Tongue (tissue), 3 donors: ENCODE measurements at places on chromosomes 12 and 14.

GRCh38 chr14:33016613-33017012 is 77.9 kb downstream of the NPAS3 start:
- DNase-seq: no peak

- DNase-seq: peak; percentile 48
Observed at GRCh38 chr12:67517181-67517887, 131.2 kb upstream of the DYRK2 start.

DNA sequence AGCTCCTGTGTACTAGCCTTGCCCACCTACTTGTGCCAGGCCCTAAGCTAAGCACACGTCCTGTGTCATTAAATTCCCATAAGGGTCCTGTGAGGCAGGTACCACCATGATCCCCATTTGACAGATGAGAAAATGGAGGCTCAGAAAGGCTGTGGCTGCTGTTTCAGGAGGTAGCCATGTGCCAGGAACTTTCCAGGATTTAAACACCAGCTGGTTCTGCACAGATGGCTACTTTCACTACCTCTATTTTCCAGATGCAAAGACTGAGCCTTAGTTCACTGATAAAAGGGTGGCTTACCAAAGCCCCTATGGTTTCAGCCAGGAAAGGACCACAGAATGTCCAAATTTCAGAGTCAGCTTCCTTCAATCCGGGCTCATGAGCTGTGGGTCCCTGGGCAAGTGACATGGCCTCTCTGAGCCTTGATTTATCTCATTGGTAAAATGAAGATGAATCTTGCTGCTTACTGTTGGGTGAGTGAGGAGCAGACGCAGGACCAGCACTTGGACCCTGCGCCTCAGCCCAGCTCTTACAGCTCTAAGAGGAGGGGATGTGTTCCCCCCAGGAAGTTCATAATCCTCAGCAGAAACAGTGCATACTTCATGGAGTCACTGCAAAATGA is 23.5 kb downstream of the CMKLR1 start:
- no peak for DNase-seq

DNA sequence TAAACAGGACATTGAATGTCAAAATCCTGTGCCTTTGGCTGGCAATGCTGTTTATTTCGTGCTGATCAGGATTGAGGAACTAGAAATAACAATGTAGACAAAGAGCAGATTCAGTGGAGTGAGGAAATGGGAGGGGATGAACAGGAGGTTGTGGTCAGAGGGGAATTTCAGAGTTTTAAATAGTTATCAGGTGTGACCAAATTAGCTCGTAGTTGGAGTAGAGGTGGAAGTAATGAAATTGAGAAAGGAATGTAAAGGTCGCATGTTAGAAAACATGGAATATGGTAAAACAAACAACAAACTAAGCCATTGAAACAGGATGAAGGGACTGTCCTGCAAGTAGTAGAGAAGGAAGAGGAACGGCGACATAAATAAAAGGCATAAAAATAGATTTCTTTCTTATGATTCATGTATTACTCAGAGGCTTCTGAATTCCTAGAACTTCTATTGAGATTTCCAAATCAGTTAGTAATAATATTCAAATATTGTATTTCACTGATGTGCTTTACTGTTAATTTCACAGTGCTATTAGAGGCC is 9.5 kb upstream of the SAV1 start:
- DNase-seq: no peak

DNA sequence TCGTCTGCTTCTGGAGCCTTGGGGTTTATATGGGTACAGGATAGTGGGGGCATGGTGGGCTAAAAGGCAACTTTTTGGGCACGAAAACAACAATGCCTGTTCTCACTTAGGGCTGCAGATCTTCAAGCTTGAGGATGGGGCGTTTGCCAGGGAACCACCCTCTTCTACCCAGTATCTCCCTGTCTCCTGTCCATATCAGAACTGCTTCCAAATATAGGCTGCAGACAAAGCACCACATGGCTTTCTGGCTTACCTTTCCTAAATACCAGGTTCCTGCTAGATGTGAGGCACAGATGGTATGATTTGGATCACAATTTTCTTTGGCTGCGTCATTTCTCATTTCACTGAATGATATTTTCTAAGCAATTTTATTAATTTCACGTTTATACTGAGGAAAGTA is 70.4 kb downstream of the CMAS start:
- DNase-seq: no peak

GRCh38 chr14:102516531-102517391 is 7.2 kb upstream of the ANKRD9 start:
- DNase-seq: peak; percentile 63

GRCh38 chr14:20376071-20376588 is 32.7 kb downstream of the PARP2 start:
- peak; percentile 37 for DNase-seq

DNA sequence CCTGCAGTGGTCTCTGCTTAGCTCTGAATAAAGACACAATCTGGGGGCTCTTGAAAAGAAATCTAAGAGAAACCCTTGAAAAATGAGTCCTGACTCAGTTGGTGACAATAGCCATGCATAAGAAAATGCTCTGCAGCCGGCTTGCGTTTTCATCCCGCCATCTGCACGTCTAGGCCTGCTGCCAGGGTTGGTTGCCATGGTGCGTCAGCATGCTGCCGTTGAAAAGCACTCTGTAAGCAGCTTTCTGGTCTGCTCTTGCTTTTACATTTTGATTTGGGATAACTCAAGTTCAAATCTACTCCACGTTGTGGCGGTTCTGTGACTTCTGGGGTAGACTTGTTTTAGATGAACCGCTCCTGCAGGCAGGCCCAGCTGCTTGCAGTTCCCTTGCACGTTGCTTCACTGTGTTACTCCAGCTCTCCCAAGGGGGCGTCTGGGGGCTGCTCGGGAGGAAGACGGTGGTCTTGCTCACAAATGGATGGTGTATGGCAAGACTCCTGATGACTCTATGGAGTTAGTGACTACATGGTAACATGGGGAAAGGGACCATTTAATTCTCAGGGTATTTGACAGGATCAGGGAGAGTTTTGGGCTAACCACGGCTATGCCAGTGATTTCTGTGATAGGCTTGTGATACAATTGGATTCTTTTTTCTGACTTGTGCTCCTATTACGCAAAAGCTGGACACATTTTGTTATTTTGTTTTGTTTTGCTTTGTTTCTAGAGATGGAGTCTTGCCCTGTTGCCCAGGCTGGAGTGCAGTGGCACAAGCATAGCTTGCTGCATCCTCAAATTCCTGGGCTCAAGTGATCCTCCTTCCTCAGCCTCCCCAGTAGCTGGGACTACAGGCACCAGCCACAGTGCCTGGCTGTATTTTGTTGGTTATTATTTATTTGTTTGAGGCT is 15.8 kb downstream of the WNT5B start:
- DNase-seq: peak; percentile 95

GRCh38 chr12:44389896-44390295 is 486.2 kb downstream of the NELL2 start:
- DNase-seq: no peak

- no peak for DNase-seq
Observed at GRCh38 chr14:93987376-93987775, 9.7 kb upstream of the CCDC197 start.

GRCh38 chr14:72723858-72724530 is 169.9 kb downstream of the DPF3 start:
- DNase-seq: peak; percentile 25

DNA sequence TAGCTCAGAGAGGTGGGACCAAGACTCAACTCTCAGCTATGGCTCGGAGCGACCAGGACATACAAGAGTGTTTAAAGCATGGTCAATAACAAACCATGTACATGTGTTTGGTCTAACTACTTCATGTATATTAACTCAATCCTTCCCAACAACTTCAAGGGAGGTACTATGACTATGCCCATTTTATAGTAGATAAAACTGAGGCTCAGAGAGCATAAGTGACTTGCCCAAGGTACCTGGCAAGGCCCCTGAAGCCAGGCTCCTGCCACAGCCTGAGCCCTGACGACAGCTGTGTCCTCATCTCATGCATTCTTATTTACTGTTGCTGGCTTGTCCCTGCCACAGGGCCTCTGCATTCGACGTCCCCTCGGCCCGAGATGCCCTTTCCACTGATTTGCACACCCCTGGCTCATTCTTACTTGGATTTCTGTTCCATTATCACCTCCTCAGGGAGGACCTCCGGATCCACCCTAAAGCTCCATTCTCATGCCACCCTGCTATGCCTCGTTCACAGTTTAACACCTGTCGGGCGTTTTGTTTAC is 2.6 kb downstream of the TESC start:
- DNase-seq: no peak

- no peak for DNase-seq
Observed at GRCh38 chr12:80217011-80217535, 117.7 kb downstream of the OTOGL start.

DNA sequence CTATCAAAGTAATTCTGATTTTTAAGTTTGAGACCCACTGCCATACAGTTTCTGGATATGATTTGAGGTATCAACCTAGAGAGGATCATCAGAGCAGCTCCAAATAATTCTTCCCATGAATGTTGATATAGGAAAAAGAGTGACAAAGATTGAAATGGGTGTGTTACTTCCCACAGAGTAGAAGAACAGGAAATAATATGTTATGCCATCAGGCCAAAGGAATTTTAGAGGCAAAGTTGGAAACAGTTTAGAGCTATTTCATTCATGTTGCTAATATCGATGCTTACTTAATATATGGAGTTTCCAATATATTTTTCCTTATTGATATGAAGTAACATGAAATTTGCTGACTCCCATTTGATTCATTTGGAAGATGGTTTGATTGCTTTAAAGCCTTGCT is 8.9 kb upstream of the MSRB3 start:
- no peak for DNase-seq

DNA sequence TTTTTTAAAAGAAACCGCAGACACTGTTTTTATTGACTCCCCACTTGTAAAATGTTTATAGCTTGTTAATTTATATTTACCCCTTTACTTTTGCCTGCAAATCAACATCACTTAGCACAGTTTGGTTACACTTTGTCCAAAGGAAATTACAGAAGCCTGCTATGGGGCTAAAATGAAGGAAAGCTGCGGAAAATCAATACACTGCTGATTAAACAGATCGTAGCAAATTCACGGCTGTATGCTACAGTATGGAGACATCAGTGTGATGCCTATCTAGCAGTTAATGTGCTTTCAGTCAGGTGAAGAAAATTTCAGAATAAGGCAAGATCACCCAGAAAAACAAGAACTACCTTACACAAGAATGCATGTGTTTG is 110.0 kb downstream of the FOXG1 start:
- no peak for DNase-seq

GRCh38 chr12:93950311-93950710 is 198.1 kb upstream of the PLXNC1 start:
- DNase-seq: no peak

GRCh38 chr12:83477696-83478095 is 791.0 kb downstream of the TMTC2 start:
- DNase-seq: no peak

- no peak for DNase-seq
Observed at GRCh38 chr14:41699486-41699885, 92.8 kb downstream of the LRFN5 start.

- no peak for DNase-seq
Observed at GRCh38 chr12:51323317-51323960, 535 bp downstream of the BIN2 start.

- no peak for DNase-seq
Observed at GRCh38 chr14:91223028-91223783, 21.3 kb downstream of the GPR68 start.
